Stimulated activated CD8-positive, alpha-beta memory T cell treated with anti-CD3 and anti-CD28 coated beads, Interleukin-4, amount 100 ng/mL, for 4 hours (primary cell): ENCODE measurements at places on chromosomes 5 and 9.

DNA sequence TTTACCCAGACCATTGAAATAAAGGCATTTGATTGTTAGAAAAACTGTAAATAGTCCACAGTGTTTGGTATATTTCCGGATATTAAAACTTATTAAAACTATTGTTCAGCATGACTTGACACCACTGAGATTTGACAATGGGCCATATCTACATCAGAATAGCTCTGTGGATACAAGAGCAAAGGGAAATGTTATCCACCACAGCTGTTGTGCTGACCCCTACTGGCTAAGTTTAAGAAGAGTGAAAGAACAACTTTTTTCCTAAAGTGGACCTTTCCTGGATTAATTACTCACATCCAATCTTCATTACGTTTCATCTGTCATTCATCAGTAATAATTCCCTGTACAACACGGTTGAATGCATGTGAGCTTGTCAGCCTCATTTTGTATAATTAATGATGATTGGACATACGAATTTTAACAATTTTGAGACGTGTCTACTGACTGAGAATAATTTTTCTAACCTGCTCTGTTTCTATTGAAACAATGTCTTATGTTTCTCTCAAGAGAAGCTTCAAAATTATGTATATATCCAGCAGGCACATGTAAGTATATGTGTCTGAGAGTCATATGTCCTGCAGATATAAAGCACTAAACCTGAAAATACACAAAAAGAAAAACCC is 1952.6 kb downstream of the MAT2B start:
- no peak for DNase-seq

- no peak for DNase-seq
These were observed 189.8 kb upstream of the TRIM32 start for GRCh38 chr9:116497095-116497890.

DNA sequence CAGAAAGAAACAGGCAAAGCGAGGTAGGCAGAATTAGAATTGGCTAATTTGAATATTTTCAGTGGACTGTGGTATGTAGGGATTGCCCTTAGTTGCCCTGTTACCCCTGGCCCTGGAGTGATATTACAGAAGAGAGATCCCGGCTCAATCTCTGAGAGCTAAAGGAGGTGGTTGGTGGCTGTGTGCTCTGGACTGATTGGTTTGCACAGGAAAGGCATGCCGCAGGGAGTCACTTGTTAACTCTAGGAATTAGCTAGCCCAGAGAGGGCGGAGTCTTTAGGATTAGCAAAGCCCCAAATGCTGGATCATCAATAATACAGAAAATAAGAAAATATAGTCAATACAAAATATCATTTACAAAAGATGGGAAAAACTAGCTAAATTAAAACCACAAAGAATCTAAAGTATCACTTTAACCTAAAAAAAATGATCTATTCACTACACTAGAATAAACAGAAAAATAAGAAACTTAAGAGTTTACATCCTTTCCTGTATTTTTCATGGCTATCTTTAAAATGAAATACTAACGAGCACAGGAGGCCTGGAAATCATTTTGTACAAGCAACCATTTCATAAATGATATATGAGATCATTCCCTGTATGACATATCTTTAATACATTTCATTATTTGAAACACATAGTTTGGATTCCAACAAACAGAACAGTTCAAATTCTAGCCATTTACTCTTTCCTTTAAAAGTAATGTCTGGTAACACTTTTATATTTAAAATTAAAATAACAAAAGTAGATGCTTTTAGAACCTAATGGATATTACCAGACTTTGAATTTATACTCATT is 71.1 kb downstream of the GNAQ start:
- DNase-seq = no peak

GRCh38 chr9:118209343-118209742 is 505.1 kb downstream of the TLR4 start:
- DNase-seq = no peak

- no peak for DNase-seq
These were observed 6.4 kb downstream of the ARRDC1 start for GRCh38 chr9:137611623-137612609.

- DNase-seq = no peak
These were observed 12.9 kb downstream of the GLDC start for GRCh38 chr9:6632516-6633183.

GRCh38 chr5:86257871-86258270 is 359.9 kb upstream of the COX7C start:
- no peak for DNase-seq

- no peak for DNase-seq
These were observed 89.8 kb upstream of the ELL2 start for GRCh38 chr5:96051401-96051830.

GRCh38 chr9:135241381-135242048 is 154.0 kb downstream of the OLFM1 start:
- no peak for DNase-seq

DNA sequence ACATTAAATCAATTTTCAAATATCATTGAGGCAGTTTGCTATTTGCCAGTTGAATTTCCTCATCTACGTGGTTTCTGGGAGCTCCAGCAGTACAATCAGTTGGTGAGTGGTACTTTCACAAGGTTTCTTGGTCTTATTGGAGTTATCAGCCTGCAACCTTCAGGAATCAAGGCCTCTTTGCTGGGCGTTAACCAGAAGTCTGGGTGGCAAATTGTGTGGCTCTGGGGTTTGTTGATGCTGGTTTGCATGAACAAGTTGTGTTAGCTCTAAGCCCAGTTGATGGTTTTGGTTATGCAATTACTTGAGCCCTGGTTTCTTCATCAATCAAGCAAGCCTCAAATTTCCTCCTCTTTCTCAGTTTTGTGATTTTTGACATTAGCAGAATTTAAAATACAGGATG is 152.9 kb upstream of the ANKRD55 start:
- DNase-seq = no peak

GRCh38 chr5:107592515-107592914 is 78.2 kb downstream of the EFNA5 start:
- DNase-seq = no peak

DNA sequence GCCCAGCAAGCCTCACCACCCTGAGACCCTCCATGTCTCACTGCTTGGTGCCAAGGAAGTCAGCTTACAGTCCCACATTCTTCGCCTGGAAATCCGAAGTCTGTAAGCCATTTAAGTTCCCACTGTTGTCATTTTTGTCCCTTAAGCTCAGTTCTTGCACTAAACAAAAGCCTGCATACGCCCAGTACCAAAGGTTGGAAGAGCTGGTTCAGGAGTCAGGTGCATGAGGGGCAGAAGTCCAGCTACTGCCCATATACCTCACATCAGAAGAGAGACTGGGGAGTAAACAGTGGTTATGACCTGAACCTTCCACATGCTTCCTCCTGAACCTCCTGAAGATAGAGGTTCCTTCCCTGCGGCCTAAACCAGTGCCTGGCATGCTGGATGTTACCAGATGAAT is 146.0 kb downstream of the FRMD3 start:
- no peak for DNase-seq

DNA sequence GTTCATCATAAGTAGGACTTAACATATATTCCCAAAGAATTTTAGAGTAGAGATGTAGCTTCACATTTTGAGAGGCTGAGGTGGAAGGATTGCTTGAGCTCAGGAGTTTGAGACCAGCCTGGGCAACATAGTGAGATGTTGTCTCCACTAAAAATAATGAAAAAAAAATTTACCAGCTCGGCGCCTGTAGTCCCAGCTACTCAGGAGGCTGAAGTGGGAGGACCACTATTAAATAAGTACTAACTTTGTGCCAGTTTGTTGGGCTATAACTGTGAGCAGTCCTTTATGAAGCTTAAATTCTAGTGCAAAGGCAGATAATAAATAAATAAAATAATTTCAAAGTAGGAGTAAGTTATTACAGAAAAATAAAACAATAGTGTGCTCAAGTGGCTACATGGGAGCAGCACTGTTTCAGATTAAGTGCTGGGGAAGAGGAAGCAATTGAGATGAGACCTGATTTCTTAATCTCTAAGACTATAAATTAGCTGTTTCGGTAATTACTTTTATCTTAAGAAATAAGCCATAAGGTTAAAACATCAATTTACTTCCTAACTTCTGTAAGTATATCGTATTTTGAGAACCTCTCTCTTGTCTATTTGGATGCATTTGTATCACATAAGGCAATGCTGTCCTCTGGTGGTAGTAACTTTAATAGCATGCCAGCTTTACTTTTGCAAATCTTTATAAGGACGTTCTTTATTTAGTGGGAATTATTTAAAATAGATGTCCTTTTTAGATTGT is 98.9 kb downstream of the CSNK1G3 start:
- no peak for DNase-seq

DNA sequence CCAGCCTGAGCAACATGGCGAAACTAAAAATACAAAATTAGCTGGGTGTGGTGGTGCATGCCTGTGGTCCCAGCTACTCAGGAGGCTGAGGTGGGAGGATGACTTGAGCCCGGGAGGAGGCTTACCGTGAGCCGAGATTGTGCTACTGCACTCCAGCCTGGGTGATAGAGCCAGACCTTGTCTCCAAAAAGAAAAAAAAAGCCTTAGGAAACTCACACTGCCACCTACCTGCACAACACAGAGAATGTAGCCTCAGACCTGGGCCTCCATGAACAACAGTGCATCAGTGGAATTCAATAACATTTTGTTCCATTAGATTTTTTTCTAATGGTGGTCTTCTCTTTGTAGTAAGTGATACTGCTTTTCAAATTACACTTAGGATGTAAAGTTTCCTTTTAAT is 63.8 kb upstream of the RARS1 start:
- no peak for DNase-seq

- no peak for DNase-seq
These were observed 492 bp upstream of the NEK6 start for GRCh38 chr9:124257070-124257843.

DNA sequence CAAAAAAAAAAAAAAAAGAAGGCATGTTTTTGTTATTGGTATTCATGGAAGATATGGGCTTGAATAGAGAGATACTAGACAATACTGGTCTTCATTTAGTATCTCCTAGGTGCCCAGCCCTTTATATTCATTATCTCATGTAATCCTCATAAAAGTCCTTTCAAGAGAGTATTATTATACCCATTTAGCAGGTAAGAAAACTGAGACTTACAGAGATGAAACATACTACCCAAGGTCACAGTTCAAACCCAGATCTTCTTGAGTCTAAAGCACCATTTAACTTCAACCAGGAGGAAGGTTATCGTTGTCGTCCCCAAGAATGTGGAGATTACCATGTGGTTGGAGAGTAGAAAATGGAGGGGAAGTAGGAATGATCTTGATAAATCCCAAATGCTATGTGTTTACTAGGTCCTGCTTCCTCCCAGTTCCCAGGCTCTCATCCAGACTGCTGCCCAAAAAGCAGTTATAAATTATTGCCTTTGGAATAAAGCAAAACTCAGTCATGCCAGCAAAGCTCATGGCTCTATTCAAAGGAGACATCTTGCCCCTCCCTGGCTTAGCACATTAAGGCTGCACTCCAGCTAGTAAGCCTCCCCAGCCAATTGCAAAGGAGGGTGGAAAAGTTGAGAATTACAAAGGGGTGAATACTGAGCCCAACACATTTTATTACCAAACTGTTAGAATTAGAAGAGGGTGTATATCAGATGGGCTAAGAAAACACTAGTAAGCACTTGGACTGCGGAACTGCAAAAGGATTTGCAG is 163.9 kb downstream of the PIK3R1 start:
- DNase-seq = no peak
